CD4-positive, alpha-beta T cell treated with Interleukin-6 at 100 ng/mL for 8 hours (primary cell): ENCODE measurements at places on chromosomes 5 and 9.

- DNase-seq: peak; percentile 58
These were observed 17.6 kb downstream of the TSTD2 start for GRCh38 chr9:97615439-97616072.

DNA sequence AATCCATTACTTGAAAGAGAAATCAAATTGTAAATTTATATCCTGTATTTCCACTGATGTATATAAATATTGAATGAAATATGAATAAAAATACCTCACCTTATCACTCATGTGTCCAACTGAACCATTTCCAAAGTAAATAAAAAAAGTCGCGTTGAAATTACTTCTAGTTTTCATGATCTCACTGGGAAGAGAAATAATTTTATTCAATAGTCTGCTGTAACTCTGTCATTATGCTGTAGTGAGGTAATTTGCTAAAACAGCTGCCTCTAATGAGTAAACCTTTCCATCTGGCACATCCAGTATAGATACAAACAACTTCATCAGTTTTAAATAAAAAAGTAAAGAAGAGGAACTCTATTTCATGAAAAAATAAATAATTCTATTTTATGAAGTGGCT lies 611.5 kb downstream of the ZNF608 start:
- no peak for DNase-seq

- DNase-seq: no peak
These were observed 12.3 kb downstream of the KIF4B start for GRCh38 chr5:155025895-155026294.

DNA sequence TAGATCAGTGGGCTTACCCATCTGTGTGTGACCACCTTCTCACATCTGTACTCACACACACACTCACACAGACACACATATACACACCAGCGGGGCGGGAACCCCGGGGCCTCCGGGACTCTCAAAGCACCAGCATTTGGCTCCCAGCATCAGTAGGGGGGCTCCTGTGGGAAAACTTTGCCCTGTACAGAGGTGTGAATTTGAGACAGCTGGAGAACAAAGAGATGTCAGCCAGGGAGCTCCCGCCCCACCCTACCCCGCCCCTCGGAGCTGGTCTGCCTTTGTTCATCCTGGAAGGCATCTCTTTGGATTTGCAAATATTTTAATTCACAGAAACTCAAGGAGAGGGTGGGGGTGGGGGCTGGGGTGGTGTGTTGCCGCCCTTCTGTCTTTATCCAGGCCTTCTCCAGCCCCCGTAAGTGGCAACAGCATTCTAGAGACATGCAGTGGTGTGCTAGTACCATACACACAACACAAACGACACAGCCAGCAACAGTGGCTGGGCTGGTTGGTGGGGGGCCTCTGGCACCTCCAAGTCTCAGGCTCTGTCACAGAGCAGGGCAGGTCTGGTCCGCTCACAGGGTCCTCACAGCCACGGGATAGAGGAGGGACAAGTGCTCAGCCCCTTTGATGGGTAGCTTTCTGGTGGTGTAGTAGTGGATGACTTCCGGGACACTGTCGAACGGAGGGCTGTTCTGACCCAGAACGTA lies 15.5 kb upstream of the SLC25A51 start:
- DNase-seq: no peak

GRCh38 chr5:59282726-59283125 lies 610.8 kb downstream of the PDE4D start:
- no peak for DNase-seq

DNA sequence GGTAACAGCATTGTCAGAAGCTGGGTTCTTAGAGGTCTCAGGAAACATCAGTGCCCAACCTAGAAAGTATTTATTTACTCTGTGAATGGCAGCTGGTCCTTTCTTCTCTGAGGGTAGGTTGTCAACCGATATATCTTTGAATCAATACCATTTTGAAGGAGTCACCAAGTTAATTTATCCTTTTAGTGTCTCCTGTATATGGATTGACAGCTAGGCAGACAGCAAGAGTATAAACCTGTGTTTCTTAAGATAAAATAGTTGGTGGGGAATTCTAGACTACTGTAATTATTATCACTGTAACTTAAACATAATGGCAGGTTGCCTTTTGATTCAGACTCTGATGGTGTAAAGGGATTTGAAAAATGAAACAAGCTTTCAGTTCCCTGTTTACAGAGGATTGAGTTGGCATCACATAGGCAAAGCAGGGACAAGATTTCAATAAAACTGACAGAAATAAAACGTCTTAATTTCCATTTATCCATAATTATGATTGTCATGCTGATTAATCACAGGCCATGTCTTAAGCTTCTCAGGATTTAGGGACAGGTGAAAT lies 190.8 kb upstream of the HAPLN1 start:
- no peak for DNase-seq

- no peak for DNase-seq
These were observed 314.0 kb downstream of the AGTPBP1 start for GRCh38 chr9:85427772-85428171.

DNA sequence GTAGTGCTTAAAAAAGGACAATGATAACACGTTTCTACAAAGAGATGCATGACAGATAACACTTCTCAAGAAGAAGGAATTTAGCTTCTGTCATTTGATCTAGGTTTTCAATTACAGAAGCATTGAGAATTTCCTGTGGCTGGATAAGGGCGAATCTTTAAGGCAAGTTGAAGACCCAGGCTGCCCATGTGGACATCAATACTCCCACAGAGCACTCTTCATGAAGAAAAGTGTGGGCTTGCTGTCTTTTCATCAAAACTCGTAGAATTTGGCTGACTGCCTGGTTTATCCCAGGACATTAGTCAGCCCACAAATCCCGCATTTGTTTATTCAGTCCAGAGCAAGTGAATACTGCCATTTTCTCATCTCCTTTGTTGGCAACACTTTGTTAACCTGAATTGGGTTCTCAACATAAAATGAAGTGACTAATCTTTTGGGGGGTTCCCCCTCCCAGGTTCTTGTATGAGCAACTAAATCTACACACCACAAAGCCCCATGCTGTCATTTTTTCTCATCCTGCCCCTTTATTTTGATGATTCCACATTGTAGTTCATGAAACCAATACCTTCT lies 43.4 kb upstream of the CDKN2B start:
- DNase-seq: no peak

GRCh38 chr5:11640158-11640873 lies 263.9 kb downstream of the CTNND2 start:
- no peak for DNase-seq

GRCh38 chr5:54651482-54652076 lies 134.0 kb downstream of the SNX18 start:
- no peak for DNase-seq

DNA sequence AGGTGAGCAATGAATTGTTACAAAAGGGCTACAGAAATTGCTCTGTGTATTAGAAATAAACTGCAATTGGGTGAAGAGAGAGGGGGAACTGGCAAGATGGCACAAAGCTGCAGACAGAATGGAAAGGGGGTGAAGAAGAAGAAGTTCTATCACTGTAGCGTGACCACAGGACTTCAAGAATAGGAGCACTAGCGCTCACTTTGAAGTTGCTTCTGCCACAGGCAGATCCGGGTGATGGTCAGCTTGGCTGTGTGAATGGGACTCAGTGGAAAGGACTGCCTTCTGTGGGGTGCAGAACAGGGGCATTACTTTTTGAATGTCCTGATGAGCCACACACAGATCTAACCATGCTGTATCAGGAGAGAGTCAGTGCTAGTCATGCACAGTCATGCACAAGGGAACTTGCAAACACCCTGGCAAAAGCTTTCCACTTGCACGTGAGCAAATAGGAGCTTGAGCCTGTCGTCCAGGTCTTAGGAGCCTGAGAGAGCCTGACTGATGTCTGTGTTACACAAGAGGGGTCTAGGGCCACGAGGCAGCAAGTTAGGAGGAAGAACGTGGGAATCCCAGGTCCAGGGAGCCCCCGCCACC lies 16.3 kb downstream of the IL5 start:
- DNase-seq: no peak

- no peak for DNase-seq
These were observed 211.1 kb upstream of the ACTBL2 start for GRCh38 chr5:57693488-57694305.

DNA sequence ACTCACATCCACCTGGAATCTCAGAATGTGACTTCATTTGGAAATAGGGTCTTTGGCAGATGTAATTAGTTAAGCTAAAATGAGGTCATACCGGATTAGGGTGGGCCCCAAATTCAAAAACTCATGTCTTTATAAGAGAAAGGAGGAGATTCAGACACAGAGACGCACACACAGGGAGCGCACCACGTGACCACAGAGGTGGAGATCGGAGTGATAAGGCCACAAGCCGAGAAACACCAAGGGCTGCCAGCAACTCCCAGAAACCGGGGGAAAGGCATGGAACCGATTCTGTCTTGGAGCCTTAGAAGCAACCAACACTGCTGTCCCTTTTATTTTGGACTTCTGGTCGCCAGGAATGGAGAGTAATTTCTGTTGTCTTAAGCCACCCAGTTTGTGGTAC lies 31.8 kb upstream of the LMX1B start:
- DNase-seq: no peak

GRCh38 chr9:26231391-26231790 lies 553.1 kb upstream of the TUSC1 start:
- no peak for DNase-seq

DNA sequence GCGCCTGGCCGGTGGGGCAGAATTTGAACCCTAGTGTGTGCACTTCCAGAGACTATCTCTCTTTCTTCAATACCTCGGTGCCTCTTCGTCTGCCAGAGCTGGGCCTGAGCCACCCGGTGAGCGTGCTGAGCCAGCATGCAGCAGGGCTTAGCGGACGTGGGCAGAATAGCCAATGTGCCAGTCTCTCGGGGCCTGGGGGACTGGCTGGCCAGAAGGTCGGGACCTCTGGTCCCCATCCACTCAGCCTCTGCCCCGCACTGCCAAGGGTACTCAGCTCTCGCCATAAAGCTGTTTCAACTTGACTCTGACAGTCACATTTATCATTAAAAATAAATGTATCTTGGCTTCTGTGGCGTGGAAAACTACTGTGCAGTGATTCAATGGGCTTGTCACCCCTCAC lies 4.2 kb upstream of the FIBCD1 start:
- DNase-seq: no peak

- DNase-seq: no peak
These were observed 472.1 kb upstream of the TNC start for GRCh38 chr9:115590011-115590410.

GRCh38 chr5:54186912-54187445 lies 123.4 kb downstream of the ARL15 start:
- no peak for DNase-seq

GRCh38 chr9:21995666-21996398 lies 1.2 kb downstream of the CDKN2B-AS1 start:
- no peak for DNase-seq

GRCh38 chr5:151257731-151258181 lies 4.8 kb downstream of the GM2A start:
- no peak for DNase-seq
